ENCODE measurements at places on chromosomes 4 and X.

DNA sequence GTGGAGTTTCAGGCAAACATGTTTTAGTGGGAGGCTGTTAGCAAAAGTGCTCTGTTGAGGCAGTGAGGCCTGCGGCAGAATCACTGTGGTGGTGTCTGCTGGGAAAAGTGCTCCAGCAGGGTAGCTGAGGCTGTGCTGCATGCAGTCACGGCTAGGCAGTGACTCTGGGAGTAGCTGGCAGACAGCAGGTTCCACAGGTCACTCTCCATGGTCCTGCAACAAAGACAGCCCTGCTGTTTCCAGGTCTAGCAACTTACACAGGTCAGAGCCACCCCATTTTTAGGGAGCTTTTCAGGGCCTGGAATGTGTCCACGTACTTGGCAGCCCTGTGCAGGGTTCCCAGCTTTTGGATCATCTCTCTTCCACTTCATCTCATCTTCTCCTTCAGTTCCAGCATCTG lies 184.3 kb downstream of the NAA11 start:
- DNase-seq = peak; percentile 1

- DNase-seq = no peak
Observed at GRCh38 chrX:37785569-37785968, 5.7 kb downstream of the CYBB start.

GRCh38 chr4:24666816-24667477 lies 82.6 kb upstream of the DHX15 start:
- DNase-seq = no peak

DNA sequence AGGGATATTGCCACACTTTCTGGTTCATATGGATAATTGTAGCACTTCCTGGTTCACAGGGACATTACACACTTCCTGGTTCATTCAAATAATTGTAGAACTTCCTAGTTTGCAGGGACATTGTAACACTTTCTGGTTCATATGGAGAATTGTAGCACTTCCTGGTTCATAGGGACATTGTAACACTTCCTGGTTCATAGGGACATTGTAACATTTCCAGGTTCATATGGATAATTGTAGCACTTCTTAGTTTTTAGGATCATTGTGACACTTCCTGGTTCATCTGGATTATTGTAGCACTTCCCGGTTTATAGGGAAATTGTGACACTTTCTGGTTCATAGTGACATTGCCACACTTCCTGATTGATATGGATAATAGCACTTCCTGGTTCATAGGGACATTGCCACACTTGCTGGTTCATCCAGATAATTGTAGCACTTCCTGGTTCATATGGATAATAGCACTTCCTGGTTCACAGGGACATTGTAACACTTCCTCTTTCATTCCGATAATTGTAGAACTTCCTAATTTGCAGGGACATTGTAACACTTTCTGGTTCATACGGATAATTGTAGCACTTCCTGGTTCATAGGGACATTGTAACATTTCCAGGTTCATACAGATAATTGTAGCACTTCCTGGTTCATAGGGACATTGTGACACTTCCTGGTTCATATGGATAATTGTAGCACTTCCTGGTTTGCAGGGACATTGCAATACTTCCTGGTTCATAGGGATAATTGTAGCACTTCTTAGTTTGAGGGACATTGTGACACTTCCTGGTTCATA lies 59.2 kb upstream of the CD99 start:
- no peak for DNase-seq

DNA sequence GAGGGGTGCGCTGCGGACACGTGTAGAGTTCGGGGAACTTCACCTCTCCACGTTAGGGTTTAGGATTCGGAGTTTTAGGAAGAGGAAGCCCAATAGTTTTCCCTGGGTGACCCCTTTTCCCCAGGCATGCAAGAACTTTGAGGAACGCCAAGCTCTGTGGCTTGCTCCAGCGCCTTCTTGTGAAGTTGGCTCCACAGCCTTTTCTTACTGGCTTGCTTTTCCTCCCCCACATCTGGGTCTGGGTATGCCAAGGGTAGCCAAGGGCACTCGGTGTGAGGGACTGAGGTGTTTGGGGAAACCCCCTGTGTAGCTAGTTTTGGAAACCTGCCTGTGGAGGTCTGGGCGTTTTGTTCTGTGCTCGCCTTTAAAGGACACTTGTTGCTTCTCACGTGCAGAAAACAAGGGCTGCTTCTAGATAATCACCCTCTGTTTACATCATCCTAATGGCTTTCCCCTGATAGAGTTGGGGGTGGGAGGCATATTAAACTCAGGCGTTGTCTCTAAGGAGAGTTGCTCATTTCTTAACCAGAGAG lies 746 bp downstream of the EDNRA start:
- no peak for DNase-seq

- DNase-seq = no peak
Observed at GRCh38 chr4:31783311-31783710, 1063.1 kb downstream of the PCDH7 start.

- DNase-seq = peak; percentile 31
Observed at GRCh38 chr4:16967722-16968121, 69.3 kb upstream of the LDB2 start.

DNA sequence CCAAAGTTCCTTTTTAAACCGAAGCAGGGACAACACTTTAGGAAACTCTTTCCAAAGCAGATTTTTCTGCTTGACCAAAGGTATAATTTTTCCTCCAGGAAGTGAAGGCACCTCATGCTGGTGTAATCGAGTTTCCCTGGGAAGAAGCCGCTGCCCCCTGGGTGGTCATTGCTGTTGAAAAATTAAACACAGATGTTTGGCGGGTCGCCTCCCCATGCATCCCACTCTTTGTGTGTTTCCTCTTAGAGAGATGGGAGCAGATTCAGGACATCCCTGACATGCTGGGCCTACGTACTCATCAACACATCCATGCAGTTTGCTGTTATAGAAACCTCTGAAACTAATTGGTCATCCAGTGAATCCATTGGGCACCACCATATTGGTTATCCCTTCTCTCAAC lies 179.2 kb upstream of the HCCS start:
- no peak for DNase-seq

DNA sequence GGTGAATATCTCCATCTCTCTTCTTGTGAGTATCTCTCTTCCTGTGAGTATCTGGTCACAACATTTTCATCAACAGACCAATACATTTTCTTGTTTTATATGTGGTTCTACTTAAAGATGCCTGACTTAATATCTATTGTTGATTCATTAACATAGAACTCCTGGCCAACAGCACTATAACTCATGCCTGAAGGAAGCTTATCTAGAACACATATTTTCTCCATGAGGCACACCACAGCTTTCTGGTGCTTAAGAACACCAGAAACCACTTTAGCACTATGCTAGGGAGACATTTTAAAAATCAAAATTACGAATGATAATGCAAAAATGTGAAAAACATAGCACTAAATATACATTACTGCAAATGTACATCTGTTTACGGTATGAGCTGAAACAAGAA lies 190.4 kb downstream of the GABRB1 start:
- DNase-seq = no peak

GRCh38 chr4:145308598-145308997 lies 128.2 kb upstream of the OTUD4 start:
- DNase-seq = no peak

DNA sequence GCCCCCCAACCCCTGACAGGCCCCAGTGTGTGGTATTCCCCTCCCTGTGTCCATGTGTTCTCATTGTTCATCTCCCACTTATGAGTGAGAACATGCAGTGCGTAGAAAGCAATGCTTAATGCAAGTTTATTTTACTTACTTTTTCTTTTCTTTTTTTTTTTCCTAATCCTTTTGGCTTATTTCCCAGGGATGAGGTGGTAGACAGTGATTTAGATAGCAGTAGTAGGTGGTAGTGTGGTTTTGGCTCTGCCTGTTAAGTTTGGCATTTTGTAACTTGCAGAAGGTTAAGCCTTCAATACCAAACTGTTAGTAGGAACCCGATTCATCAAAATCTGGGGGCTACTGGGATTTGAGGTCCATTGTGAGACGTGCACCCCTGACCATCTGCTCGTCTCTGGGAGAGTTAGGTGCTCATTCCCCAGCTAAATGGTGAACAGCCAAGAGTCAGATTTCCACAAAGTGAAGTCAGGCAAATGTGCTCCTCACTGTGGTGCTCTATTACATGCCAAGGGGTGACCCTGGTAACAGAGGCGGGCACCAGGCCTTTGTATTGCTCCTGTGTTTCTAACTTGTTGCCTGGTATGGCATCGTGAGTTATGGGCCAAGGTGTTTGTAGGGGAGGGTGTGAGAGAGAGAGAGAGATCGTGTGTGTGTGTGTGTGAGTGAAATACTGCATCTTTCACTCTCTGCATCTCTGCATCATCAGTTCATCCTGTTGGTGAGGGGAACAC lies 70.3 kb downstream of the PHOX2B start:
- no peak for DNase-seq

GRCh38 chrX:69506617-69507499 lies 2.7 kb downstream of the NALF2 start:
- DNase-seq = no peak

DNA sequence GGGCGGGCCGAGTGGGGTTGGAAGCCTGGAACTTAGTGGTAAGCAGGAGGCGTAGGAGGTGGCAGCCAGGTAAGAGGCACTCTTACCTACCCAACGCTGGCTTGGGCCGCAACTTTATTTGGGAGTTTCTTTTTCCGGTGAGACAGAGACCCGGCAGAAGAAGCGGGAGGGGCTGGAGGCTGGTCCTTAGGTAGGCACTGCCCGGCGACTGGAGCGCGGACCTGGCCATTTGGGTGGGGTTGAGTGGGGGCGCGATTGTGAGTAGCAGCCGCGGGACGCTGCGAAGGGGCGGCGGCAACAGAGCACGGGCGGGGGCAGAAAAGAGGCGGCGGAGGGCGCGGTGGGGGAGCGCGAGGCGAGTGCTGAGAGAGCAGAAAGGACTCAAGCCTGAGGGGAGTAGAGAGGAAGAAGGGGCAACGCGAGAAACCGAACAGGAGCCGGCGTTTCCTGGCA lies 334 bp upstream of the POU4F2 start:
- no peak for DNase-seq

DNA sequence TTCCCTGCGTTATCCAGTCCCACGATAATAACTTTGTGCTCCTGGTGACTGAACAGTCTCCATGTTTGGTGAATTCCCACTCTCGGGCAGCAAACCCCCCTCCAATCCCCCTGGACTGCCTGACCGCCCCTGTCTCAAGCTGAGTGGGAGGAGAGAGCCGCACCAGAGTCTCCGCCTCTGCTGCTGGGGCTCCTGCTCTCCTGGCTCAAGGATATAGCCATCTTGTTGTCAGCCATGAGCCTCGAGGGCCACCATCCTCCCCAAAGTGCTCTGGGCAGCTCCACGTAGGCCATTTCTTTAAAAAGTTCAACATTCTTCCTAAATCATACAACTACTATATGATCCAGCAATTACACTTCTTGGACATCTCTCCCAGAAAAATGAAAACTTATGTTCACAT lies 49.3 kb upstream of the PGRMC1 start:
- DNase-seq = no peak

- peak; percentile 72 for DNase-seq
Observed at GRCh38 chr4:75494563-75494962, 19.6 kb downstream of the RCHY1 start.

DNA sequence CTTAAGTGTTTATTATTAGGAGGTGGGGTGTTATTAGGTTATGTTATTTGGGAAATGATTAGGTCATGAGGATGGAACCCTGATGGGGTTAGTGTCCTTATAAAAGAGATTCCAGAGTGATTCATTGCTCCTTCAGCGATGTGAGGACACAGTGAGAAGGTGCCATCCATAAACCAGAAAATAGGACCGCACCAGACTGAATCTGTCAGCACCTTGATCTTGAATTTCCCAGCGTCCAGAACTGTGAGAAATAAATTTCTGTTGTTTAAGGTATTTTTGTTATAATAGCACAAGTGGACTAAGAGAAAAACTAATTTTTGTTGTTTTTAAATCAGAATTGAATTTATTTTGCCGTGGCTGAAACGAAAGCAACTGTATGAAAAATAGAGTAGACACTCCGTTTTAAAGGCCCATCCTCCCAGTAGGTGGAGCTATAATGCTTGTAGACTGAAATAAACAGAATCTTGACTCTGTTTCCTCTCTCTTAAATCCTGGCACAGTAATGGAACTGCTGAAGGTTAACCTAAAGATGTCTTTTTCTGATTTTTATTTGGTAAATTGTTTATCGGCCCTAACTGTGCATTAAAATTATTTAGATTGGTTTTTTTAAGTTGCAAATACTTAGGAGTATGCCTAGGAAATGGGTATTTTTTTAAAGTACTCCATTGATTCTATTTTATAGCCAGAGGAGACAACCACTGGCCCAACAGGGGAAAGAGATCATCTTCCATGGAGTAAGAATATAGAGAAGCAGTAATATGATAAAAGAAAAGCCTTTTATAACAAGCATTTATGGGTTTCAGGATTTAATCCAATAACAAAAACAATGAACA lies 133.2 kb upstream of the ADAMTS3 start:
- peak; percentile 20 for DNase-seq

DNA sequence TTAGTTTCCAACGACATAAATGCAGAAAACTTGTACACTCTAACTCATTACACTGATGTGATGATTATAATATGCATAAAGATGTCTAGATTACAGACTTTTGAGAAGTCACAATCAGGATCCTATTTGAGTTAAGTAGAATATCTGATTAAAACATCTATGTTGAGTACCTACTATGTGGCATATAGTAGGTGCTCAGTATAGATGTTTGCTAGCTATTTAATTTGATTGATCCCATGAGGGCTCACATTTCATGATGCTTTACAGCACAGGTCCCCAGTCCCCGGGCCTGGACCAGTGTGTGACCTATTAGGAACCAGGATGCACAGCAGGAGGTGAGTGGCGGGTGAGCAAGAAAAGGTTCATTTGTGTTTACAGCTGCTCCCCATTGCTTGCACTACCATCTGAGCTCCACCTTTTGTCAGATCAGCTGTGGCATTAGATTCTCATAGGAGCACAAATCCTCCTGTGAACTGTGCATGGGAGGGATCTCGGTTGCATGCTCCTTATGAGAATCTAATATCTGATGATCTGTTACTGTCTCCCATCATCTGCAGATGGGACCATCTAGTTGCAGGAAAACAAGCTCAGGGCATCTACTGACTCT lies 33.0 kb upstream of the CXCL8 start:
- no peak for DNase-seq

GRCh38 chr4:172543249-172543648 lies 625.4 kb upstream of the GALNT7 start:
- no peak for DNase-seq

GRCh38 chr4:154329268-154329868 lies 162.2 kb downstream of the DCHS2 start:
- no peak for DNase-seq

DNA sequence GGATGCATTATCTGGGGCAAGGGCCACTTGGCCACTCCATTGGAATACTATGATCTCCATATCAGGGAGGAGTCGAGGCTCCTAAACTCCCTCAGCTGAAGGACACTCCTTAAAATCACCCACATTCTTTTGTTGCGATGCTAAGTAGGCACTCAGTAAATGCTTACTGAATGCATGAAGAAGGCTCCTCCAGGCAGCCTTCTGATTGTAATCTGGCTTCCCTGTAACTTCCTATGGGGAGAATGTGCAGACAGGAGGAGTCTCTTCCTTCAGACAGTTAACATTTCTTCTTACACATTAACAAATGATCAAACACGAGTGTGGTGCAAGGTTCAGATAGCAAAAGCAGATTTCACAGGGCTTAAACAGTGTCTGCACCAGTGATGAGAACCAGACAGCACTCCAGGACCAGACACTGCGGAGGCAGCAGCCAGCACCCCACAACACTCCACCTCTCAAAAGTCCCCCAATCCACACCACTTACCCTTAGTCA lies 21.4 kb upstream of the USO1 start:
- no peak for DNase-seq

Measured in GM04504 (cell line).